ENCODE measurements at places on chromosomes 3 and 15. TPM values are rescaled to one million over a fixed set of nuclear protein-coding genes. Genes with fewer than 3 reads are reported as not detected.

Gene ITPKA
- total RNA-seq = 1.0 TPM

Gene GATA2
- total RNA-seq = 15.6 TPM

Gene TLR9
- 0.16 TPM for total RNA-seq

Gene THBS1
- total RNA-seq = 283 TPM

Gene ZBTB47
- 202 TPM for total RNA-seq

Gene KLHL18
- total RNA-seq = 47.6 TPM

Gene NMB
- 2.6 TPM for total RNA-seq

Gene ITIH4
- 3.2 TPM for total RNA-seq

Gene RPP25
- total RNA-seq = 1.8 TPM

DNA sequence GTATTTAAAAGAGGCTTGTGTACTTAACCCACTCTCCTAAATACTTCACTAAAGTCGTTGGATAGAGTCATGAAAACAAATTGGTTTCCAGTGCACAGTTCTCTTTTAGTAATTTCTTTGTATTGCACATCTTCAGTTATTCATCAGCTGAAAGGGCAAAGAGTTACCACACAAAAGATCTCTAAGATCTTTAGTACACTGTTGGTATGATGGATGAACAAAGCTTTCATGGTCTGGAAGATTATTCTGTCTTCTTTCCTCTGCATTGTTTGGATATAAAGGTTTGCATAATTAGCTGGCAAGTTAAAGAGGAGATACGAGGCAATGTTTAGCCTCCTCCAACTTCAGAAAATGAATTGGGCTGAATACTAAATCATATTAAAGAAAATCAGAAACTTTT is 40.5 kb downstream of the BCHE start:
- DNase-seq = no peak

GRCh38 chr15:92614301-92614700 is 41.3 kb downstream of the FAM174B start:
- no peak for DNase-seq

DNA sequence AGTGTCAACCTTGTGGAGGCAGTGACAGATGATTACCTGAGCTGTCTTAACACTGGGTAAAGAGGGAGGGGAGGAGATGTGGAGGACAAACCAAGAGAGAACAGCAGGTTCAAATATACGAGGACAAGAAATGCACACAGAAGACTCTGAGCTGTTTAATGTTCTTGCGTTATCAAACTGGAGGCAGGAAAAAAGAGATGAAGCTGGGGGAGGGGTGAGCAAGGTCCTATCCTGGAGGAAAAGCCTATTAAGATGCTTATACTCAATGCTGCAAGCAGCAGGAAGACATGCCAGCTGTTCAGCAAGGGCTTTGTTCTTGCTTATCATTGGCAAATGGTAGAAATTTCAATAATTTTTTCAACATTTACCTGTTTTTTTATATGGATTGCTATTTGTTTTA is 345.7 kb upstream of the TRIM42 start:
- no peak for DNase-seq

GRCh38 chr3:174859756-174860155 is 622 bp downstream of the NAALADL2 start:
- DNase-seq = no peak

DNA sequence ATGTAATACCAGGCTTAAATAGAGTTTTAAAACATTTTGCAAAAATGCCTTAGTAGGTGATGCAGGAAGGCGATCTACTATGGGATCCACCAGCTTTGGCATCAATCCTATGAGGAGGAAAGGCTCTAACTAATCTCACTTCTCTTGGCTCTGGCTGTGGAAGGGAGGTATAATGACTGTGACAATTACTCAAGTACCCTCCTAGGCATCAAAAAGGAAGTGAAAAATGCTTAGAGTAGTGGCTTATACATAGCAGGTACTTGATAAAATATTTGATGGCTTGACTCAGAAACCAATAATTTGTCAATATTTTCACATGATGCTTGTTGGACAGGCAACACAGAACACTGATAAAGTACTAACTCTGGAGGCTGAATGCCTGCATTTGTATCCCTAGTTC is 34.1 kb upstream of the SERPINI2 start:
- no peak for DNase-seq

DNA sequence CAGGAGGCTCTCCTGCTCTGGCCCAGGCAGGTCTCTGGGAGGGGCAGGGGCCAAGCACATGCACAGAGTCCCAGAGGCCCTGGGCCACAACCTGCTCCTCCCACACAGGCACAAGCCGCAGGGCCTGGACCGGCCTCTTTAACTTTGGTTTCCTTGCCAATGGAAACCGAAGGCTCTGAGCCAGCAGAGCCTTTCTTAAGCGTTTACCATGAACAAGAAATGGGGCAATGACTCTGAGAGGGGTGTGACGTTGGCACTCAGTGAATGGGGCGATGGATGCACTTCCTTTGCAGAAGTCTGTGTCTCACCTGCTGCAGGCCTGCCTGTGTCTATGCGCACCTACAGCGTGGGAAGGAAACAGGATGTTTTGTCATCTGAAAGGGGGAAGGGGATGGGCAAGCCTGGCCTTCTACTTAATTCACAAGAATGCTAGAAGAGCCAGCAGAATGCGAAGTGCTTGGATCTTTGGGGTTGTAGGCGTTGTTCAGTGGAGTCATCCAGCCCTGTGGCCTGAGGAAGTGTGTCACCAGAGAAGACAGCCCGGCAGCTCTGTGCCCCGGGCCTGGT is 41.8 kb downstream of the IFT122 start:
- DNase-seq = no peak

DNA sequence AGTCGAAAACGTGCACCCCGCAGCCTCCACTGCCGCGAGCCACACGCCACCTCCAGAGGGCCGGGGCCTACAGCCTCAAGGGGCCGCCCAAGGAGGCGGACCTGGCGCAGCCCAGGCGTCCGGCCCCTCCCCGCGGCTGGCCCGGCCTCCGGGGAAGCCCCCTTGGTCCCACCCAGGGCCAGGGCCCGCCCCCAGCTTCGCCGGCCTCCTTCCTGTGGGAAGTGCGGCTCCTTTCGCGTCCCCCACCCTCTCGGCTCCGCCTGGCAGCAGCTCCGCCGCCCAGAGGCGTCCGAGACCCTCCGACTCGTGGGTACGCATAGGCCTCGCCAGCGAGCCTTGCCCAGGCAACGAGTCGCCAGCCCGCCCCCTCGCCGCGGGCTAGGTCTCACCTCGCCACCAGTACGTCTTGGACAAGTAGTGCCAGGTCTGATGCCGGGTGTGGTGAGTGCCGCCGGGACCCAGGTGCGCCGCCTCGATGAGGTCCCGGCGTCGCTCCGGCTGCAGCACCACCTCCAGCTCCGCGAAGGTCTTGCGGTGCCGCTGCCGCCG is 642 bp downstream of the ZBTB11 start:
- peak; percentile 97 for DNase-seq

- DNase-seq = no peak
Measured at GRCh38 chr3:107574650-107575049, 51.9 kb downstream of the BBX start.

GRCh38 chr15:40770147-40770721 is 454 bp downstream of the C15orf62 start:
- no peak for DNase-seq

DNA sequence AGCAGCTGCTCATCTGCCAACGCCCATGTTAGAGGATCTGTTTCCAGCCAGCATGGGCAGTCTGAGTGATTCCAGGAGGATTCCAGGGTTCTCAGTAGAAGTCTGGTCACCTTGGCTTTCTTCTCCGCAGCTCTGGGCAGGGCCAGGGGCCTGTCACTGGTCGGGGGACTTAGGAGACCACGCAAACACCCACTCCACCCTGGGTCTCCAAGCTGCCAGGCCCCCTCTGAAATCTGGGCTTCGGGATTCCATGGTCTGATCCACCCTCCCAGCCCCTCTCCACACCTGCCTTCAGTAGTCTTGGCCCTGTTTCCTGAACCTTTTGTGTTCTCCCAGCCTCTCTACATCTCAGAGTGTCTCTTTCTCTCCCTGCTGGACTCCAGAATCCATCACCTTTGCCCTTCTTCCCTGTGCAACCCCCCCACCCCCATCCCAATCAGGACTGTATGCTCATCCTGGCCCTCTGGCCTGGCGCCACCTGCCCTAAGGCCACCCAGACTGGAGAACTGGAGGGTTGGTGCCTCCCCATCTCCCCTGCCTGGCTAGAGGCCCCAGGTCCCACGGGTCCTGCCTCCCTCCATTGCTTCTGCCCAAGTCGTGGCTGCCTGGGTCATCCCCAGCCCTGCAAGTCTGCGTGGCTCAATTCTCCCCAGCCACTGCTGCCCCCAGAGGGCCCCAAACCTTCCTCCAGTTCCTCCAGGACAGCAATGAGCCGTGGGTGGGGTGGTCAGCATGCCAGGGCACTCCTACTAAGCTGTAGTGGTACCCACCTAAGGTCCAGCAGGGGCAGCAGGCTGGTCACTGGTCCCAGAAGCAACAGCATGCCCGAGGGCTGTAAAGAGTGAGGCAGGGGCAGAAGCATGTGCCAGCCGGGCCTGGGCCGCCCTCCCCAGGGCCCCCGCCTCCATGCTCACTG is 102.8 kb downstream of the TBC1D2B start:
- DNase-seq = no peak

- no peak for DNase-seq
Measured at GRCh38 chr3:94413336-94414108, 350.7 kb downstream of the NSUN3 start.

GRCh38 chr15:69624155-69624520 is 171.5 kb downstream of the RPLP1 start:
- DNase-seq = no peak

DNA sequence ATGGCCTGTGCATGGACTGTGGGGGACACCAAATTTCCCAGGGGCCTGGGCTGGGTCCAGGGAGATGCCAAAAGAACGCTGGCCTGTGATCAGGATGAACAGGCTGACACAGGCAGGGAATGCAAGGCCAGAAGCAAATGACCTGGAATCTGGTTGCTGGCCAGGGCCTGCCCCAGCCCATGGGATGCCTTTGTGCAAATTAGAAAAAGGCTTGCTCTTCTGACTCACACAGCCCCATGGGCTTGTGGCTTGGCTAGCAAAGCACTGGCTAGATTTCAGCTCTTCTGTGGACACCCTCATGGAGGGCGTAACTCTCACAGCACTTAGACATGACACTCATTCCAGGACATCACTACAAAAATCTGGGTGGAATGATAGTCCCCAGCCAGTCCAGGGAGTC is 356.0 kb downstream of the SHQ1 start:
- peak; percentile 77 for DNase-seq

- no peak for DNase-seq
Measured at GRCh38 chr3:185912929-185913901, 24.6 kb downstream of the TRA2B start.

- no peak for DNase-seq
Measured at GRCh38 chr3:155748611-155749365, 3.9 kb upstream of the PLCH1 start.

- no peak for DNase-seq
Measured at GRCh38 chr3:183108470-183108869, 9.2 kb upstream of the MCCC1 start.

- DNase-seq = no peak
Measured at GRCh38 chr3:46709157-46709654, 8.0 kb downstream of the TMIE start.

- DNase-seq = no peak
Measured at GRCh38 chr3:188119846-188120245, 34.1 kb upstream of the LPP start.

- no peak for DNase-seq
Measured at GRCh38 chr3:155581579-155581978, 163.3 kb downstream of the PLCH1 start.

DNA sequence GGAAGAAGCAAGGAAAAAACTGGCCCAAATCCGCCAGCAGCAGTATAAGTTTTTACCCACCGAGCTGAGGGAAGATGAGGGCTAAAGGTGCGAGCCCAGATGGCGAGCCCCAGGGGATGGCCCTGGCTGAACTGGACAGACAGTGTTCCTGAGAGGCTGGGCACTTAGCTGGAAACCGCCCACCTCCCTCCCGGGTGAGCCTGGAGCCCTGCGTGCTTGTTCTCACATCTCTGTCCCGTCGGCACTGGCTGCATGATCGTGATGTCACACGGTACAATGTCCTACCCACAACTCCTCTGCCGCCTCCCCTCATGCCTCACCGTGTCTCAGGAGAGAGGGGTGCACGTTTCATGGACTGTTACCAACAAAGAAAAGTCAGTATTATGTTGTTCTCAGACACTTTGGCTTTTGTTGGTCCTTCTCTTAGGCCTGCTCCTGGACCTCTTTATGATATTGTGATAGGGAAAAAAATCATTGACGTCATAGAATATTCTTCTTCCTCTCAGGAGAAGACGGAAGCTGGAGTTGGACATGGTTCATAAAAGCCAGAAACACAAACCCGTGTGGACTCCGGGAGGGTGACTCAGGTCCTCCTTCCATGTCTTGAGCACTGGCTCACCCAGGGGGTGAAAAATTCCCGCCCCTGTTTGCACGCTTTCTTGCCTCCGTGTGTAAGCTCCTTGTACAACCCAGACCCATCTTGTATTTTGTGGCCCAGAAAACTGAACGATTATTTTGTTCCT is 201.8 kb upstream of the TPM1 start:
- no peak for DNase-seq

GRCh38 chr3:61354604-61355003 is 103.4 kb upstream of the FHIT start:
- DNase-seq = no peak

DNA sequence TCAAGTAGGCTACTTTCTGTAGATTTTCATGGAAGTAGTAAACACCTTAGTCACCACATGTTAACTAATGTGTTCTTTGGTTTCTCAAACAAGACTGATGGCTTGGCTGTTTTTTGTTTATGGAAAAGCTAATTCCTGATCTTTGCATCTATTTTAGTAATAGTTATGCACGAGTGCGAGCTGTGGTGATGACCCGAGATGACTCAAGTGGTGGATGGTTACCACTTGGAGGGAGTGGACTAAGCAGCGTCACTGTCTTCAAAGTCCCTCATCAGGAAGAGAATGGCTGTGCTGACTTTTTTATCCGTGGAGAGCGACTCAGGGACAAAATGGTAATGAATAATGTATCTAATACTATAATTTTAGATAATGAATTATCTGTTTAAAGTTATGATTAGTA is 46.6 kb downstream of the SPRED1 start:
- no peak for DNase-seq

- peak; percentile 78 for DNase-seq
Measured at GRCh38 chr15:65245096-65245856, 34.0 kb upstream of the CILP start.

DNA sequence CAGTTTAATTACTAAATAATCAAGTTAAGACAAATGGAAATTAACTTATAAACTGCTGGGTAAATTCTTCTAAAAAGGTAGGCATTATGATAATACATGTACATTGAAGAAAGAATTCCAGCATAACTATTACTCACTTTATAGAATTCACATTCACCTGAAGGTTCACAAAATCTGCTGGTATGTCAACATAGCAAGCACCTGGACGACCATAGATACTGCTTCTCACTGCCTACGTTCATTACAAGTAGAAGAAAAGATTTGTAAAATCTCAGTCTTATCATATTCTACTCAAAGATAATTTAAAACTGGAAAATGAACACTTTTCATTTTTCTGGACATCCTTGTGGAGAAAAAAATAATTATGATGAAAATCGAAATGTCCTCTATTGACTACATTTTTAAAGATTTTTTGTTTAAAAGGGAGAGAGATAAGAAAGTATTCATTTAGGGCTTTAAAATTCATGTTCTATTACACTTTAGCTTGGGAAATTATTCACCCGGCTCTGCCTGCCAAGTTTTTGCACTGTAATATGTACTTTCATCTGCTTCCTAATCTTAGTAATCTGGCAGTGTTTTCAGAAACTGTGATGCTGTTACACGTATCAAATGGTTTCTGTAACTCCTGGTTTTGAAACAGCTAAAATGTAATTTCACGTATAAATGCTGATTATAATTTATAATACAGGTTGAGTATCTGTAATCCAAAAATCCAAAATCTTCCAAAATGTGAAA is 16.1 kb downstream of the HACL1 start:
- DNase-seq = no peak

All from cardiac septum (tissue), 1 donor.